ENCODE measurements at places on chromosomes 6 and 20.

- no peak for DNase-seq
These were observed 6.4 kb upstream of the BACH2 start for GRCh38 chr6:90303039-90303438.

DNA sequence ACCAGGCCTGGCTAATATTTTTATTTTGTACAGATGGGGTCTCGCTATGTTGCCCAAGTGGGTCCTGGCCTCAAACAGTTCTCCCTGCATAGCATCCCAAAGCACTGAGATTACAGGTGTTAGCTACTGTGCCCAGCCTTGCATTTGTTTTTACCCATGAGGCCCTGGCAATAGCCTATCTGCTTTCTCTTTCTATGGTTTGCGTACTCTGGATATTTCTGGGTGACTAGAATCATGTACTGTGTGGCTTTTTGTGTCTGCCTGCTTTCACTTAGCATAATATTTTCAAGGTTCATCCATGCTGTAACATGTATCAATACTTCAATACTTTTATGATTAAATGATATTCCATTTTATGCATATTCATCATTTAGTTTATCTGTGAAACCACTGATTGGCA lies 451.7 kb downstream of the GRIK2 start:
- no peak for DNase-seq

DNA sequence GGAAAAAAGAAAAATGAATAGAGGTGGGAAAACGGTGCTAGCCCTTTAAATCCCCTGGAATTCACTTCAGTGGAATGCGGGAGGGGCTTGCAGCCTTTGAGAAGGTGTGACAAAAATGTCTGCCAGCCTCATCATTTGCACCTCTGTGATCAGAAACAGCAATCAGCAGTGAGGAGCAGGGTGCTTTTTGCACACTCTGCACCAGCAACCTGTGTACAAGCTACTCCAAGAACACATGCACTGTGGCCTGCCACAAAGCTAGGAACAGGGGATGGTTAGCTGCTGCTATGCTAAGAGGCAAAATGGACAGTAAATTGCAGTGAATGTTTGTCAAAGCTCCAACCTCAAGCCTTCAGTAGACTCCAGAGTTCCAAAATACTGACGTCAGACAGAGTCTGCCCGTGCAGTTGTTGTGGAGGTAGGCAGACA lies 29.7 kb downstream of the GINS1 start:
- DNase-seq: no peak

DNA sequence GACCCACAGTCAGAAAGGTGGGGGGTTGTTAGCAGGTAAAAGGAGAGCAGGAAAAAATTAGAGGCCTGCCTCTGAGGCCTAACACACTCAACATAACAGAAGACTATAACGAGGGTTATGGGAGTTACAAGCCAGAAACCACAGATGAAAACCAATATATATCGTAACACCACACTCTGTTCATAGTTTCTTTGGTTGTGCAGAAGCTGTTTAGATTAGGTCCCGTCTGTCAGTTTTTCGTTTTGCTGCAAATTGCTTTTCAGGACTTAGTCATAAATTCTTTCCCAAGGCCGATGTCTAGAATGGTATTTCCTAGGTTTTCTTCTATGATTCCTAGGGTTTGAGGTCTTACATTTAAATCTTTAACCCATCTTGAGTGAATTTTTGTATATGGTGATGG lies 3.7 kb upstream of the MAP3K5 start:
- DNase-seq: no peak

- DNase-seq: no peak
These were observed 9.0 kb downstream of the VPS16 start for GRCh38 chr20:2849529-2849928.

- DNase-seq: no peak
These were observed 372.1 kb downstream of the KIF16B start for GRCh38 chr20:16201191-16201590.

GRCh38 chr6:151627689-151628444 lies 134.1 kb downstream of the CCDC170 start:
- DNase-seq: no peak

GRCh38 chr6:30926644-30927043 lies 5.3 kb downstream of the SFTA2 start:
- DNase-seq: no peak

DNA sequence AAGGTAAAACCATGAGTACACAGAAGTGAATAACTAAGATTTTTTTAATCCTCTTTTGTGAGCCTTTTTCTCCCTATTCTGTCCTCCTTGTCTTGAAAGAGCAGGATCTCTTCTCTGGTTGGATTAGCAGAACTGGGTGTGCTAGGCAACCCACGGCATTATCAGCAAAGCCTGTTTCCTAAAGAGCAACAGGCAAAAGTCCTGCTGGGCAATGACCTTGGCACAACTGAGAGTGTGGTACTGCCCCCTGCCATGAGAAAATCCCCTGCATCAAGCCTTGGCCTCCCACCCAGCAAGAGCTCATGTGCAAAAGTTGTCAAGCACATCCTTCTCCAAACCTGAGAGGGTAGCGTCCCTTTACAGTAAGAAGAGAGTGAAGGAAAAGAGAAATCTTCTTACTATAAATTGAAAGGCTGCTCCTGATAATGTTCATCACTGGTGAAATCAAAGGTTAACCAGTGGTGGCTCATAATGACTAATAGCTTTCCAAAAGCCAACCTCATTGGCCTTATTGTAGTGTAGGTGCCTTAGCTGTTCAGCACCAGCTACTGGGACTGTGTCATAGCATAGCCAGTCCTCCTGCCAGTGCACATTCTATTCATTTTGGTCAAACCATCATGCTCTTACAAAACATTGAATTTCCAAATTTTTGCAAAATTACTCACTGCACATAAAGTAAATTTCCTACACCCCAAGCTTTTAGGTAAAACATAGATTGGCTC lies 17.1 kb downstream of the KIF6 start:
- no peak for DNase-seq
